ENCODE measurements at places on chromosomes 5 and 9.

DNA sequence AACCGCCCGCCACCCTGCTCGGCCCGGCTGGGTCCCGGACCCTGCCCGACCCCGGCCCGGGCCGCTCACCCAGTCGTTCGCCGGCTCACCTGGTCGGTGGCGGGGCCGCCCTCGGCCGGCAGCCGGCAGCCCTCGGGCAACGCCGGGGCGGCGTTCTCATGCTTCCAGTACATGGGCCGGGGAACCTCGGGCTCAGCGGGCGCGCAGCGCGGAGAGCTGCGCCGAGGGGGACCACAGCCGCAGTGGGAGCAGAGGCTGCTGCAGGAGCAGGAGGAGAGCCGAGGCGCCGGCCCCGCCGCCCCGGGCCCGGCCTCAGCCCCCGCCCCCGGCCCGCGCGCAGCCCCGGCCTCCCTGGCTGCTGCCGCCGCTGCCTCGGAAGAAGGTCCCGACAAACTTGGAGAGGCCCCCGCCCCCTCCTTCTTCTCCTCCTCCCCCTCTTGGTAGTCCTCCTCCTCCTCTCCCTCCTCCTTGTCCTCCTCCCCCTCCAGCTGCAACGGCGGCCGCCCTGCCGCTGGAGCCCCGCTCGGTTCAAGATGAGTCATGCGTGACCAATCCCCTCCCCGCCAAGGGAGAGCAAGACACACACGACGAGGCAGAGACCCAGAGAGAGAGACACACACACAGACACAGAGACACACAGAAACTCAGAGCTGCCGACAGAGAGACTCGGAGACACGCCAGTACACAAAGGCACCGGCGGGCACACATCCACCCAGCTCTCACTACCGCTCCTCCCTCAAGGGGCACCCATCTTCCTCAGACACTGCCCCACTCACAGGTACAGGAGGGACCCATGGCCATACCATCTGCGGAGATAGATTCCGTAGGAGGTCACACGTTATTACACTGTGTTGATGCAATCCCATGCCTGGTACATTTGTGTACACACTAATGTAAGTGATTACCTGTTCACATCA lies at the start of gene LHX6:
Gene LHX6, minus strand, starts transcription at position 390 of the 917 bp plus-strand sequence. Its CDS starts 217 bp downstream, at position 173.
- DNase-seq, result peak; percentile 34

DNA sequence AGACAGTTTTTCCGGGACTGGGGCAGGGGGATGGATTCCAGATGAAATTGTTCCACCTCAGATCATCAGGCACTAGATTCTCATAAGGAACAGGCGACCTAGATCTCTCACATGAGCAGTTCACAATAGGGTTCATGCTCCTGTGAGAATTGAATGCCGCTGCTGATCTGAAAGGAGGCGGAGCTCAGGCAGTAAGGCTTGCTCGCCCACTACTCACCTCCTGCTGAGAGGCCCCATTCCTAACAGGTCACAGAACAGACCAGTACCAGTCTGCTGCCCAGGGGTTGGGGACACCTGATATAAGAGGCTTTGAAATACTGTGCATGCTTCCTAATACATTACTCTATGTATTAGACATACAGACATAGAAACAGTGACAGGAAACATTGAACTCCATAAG lies 41.1 kb downstream of the PTPRD start:
- no peak for DNase-seq

DNA sequence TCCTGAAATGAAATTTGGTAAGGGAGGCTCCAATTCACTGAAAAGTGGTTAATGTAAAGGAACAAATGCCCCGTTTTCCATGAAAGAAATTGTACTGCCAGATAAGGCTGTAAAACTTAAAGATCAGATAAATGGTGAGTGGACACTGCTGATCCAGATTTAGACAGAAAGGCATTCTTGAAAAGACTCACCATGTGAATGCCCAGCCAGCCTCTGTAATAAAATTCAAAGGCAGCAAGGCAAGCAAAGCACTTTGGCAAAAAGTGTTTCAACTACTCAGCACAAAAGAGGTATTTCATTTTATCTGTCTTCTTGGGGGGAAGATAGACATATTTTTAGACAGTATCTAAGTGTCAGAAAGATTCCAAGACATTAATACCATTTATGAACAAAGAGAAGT lies 133.6 kb downstream of the MLLT3 start:
- DNase-seq, result no peak

GRCh38 chr9:137078701-137079400 lies 1.5 kb downstream of the UAP1L1 start:
- DNase-seq, result no peak

- DNase-seq, result no peak
Measured at GRCh38 chr5:120604884-120605283, 140.8 kb downstream of the PRR16 start.

DNA sequence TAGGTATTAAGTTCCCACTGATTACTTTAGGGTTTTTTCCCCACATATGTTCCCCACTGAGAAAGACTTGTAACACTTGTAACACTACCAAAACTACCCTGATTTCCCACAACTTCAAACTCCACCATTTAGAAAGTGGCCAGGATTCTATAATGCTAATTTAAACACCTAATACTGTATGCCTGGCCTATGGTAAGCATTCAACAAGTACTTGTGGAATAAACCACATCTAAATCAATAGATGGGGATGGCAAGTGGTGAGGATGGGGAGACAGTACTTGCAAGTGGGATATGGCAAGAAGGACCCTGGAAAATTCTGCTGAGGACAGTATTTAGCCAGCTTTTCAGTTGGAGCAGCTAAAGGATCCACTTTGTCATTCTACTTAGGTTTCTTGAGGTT lies 210.7 kb downstream of the EBF1 start:
- no peak for DNase-seq

GRCh38 chr5:151596828-151597539 lies 5.9 kb upstream of the FAT2 start:
- DNase-seq, result no peak

DNA sequence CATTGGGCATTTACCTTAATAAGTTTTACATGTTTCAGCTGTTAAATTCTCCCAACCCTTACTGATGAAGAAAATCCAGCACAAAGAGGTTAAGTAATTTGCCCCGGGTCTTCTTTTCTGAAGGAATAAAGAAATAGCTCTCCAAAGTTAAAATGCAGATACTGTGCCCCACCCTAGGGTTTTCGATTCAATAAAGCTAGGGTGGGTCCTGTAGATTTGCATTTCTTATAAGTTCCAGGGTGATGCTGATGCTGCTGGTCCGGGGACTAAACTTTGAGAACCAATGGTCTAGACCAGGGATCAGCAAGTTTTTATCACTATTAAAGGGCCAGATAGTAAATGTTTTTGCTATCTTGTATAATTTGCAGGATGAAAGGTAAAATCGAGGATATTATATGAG lies 156.7 kb downstream of the ADAMTS12 start:
- no peak for DNase-seq

- DNase-seq, result no peak
Measured at GRCh38 chr5:126443374-126443851, 20.2 kb downstream of the GRAMD2B start.

DNA sequence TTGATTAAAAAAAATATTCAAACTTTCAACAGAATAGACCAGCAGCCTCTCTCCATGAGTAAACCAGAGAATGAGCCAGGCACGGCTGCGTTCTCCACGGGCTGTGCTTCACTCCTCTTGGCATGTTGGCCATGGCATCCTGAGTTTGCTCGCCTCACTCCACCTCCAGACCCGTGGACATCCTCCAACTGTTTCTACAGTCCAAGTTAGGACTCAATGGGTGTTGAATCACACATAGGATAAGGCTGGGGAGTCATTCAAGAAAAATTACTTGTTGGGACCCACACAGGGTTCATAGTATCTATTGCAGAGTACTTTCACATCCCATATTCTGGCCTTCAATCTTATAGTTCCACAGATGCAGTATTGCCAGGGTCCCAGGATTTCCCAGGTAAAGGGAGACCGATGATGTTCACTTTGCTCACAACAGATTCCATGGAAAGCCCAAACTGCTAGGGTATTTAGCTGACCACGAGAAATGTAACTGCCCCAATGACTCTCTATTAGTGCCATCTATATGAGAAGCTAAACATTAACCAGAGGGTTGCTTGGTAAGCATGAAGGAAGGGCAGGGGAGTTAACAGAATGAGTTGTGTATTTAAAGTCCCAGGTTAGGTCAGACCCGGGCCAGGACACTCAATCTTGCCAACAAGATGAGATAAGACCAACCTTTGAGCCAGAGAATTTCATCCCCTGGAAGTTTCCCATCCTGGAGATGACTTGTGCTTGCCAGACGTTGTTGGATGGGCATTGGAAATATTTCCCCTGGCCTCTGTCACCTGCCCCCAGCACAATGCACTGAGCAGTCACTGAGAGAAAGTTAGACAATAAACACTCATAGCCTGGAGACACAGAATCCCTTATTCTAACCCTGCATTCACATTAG lies 19.7 kb upstream of the GDA start:
- DNase-seq, result no peak

GRCh38 chr9:106059886-106060285 lies 365.5 kb downstream of the TMEM38B start:
- no peak for DNase-seq

DNA sequence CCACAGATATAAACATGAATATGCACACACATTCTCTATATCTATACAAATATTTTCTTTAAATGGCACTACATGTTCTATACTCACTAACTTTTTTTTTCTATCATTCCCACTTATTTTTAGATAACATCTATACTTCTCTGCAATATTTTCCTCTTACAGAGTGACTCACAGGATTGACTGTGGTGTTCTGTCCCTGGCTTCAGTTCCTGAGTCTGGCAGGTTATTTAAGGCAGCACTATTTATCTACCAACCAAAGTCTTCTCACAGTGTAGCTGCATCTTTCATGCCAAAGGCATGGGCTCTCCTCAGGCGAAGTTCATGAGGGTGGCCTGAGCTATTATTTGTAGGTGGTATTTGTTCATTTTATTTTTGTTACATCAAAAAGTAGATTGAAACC lies 409.0 kb downstream of the PRR16 start:
- no peak for DNase-seq

DNA sequence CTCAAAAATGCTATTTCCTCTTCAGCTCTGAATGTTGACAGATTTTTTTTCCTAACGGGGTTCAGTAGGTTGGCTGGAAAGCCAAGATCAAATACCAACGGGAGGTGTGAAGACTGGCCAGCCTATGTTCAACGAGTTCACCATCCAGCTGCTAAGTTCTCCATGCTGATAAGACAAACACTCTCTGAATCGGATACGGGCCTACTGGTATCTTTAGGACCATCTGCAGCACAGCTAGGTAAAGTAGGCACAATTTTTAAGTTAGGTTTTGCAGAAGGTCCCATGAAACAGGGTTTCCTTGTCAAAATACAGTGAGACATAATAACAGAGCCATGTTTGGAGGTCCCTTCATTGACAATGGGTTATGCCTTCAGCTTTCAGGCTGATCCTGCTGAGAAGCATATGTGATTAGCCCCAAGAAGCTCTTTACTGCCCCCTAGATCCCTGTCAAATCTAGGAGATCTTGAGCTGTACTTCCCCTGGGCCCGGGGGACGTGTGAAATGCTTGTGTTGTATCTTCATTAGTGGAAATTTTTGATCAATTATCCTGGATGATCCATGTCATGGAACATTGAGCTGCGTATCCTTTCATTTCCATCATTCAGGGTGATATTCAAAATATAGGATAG lies 60.6 kb downstream of the PGM5 start:
- no peak for DNase-seq

GRCh38 chr5:150612405-150612804 lies 28.1 kb upstream of the SYNPO start:
- peak; percentile 62 for DNase-seq

DNA sequence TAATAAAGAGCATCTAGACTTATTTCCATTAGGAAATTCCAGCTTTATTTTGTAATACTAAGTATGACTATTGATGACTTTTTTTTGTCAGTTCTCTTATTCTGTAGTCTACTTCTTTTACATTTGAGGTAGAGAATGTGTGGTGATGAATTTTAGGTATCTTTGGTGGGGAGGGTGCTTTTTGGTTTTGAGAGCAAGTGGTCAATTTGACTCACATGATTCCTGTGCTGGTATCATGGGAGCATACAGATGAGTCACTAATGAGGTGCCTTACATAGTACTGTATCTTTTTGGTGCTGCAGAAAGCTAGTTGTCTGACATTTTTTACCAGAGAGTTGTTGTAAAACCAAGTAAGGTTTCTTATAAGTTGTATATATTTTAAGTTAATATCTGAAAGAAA lies 35.3 kb downstream of the ERBIN start:
- DNase-seq, result no peak

DNA sequence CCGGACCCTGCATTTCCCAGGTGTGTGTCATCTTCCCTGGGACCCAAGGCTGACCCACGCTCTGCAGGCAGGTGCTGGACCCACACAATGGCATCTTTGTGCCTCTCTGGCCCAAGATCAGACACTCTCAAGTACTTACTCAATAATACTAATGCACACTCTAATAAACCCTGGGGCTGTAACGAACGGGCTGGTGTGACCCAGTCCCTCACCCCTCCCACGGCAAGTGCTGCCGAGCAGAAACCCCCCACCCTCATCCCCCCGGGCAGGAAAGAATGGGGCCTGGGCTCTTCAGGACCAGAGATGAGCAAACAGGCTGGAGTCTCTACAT lies 1.1 kb upstream of the OBP2B start:
- DNase-seq, result no peak

DNA sequence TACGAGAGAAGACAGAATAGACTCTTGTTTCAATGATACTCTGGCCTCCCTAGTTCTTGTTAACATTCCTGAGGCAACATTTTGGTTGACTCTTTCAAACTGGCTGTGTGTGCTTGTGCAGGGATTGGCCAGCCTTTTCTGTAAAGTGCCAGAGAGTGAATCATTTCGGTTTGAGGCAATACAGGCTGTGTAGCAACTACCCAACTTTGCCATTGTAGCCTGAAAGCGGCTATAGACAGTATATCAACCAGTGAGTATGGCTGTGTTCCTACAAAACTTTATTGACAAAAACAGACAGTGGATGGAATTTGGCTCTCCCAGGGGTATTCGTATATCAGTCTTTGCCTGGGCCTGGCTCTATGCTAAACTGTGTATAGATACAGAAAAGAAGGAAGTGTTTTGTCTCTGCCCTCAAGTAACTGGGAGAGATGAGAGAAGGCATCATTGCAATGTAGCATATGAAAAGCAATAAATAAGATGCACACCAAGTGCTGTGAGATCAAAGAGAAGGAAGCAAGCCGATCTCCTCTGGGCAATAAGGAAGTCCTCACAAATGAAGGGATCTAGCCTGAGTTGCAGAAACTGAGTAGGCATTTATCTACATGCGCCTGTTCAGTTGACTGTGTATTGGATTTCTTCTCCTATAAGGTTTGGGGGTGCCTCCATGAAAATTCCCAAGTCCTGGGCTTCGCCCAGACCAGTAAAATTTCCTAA lies 568.0 kb upstream of the KLF4 start:
- no peak for DNase-seq

GRCh38 chr5:13217636-13218035 lies 726.9 kb downstream of the DNAH5 start:
- DNase-seq, result no peak

- no peak for DNase-seq
Measured at GRCh38 chr5:142981886-142982820, 212.0 kb downstream of the ARHGAP26 start.

GRCh38 chr9:90322296-90322695 lies 320.3 kb downstream of the DIRAS2 start:
- no peak for DNase-seq

- no peak for DNase-seq
Measured at GRCh38 chr5:151005950-151006576, 14.3 kb upstream of the GPX3 start.

GRCh38 chr5:145554399-145554798 lies 280.7 kb downstream of the PRELID2 start:
- DNase-seq, result no peak
